ENCODE measurements at places on chromosomes 7 and 10. TPM values are rescaled to one million over a fixed set of nuclear protein-coding genes. Genes with fewer than 3 reads are reported as not detected.

- DNase-seq = no peak
Measured at GRCh38 chr7:127940381-127941160, 90.7 kb downstream of the LRRC4 start.

OGDHL gene
- total RNA-seq = 21.4 TPM

GRCh38 chr10:10247585-10247984 lies 770.1 kb upstream of the CELF2 start:
- no peak for DNase-seq

GRCh38 chr10:133124357-133125211 lies 35.4 kb upstream of the KNDC1 start:
- peak; percentile 38 for DNase-seq

GRCh38 chr7:124856299-124856888 lies 73.2 kb downstream of the POT1 start:
- DNase-seq = peak; percentile 21

DNA sequence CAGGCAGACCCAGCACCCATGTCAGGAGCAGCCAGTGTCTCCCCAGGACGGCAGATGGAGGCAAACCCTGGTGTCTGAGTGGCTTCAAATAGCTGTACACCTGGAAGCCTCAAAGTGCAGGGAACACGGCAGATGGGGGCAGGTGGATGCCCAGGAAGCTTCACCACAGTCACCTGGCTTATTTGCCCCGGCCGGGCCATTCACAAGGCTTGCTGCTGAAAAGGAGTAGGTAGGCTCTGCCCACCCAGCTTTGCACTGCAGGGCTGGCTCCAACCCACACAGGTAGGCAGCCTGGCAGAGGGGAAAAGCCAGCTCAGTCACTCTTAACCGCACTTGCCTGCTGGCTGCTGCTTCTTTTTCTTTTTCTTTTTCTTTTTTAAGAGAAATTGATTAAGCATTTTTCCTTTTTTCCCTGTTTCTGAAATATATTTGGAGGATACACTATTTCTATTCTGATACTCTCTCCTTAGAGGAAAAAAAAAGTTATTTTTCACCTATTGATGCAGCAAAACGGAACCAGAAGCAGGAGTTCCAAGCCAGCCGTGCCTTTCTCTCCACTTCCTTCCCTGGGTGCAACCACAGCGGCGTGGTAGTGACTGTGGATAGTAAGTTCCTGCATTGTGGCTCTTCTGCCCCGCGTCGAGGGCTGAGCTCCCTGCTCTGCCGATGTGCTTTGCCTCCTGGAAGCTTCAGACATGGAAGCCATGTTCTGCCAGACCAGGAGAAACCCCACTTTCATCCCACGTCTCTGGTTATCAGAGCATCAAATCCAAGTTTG lies 118.3 kb downstream of the KLF6 start:
- no peak for DNase-seq

PON1 gene
- not detected for total RNA-seq

DNA sequence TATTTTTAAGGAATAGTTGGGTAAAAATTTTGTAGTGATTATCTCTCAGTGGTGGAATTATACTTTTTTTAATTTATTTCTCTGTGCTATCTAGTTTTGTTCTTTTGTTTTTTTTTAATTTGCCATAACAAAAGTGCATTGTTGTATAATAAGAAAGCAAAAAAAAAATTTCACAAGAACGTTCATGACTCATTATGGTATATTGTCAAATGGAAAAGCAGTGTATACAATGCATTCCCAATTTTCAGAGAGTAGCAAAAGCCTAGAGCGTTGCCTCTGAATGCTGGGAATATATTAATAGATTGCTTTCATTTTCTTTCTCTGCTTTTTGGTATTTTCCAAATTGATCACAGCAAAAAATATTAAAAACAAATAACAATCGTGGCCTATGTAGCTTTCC lies 46.3 kb upstream of the GPAM start:
- no peak for DNase-seq

DNA sequence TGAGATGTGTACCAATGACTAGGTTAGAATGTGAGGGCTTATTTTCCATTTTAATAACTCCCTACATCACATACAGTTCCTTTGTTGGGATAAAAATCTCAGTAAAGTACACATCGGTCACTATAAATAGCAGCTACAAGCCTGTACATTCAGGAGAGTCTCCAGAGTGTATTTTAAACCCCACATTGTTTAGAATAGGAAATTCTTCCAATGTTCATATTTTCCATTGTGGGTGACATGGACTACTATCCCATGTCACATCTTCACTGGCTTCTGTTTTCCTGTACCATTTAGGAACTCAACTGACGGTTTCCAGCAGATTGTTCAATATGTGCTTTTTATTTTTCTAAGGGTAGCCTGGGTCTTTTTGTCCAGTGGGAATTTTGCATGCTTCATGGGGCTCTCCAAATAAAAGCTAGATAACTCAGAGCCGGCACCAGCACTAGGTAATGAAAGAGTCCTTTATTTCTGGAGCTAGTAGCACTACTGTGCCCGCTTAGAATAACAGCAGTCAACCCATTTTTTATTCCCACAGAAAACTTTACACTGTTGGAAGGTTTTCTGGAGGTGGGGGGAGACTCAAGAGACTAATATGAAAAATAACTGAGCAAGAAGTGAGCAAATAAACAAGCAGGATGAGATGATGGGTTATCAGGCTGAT lies 100.5 kb downstream of the CALD1 start:
- DNase-seq = no peak

PDGFA gene
- total RNA-seq = 78.5 TPM

FXYD4 gene
- total RNA-seq = not detected

DNA sequence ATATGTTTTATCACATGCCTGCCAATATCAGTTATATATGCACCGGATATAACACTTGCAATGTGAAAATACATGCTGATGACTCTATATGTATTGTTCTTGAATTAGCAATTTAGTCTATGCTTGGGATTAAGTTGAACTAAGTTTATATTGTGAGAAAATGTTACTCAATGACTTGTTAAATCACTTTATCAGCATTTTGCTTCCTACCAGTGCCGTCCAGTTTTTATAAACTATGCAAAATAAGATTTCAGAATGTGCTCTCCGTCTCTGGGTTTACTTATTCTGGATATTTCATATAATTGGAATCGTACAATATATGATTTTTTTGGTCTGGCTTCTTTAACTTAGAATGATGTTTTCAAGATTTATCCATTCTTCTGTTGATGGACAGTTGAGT lies 25.5 kb upstream of the SLC26A3 start:
- no peak for DNase-seq

EBF3 gene
- total RNA-seq = 0.79 TPM

DNA sequence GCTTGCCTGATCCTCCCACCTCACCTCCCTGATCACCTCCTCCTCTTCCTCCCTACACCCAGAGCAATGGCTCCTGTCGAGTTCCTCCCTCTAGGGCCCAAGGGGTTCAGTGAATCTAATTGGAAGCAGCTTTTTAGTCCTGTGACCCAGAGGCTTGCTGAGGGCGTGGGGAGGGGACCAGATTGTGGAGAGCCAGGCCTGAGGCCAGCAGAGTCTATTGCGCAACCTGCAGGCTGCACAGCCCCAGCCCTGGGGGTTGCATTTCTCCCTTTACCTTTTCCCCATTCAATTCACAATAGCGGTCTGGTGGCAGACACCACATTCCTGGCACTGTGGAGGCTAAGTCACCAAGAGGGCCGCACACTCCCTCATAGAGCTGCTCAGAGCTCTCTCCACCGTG lies 32.5 kb downstream of the GHRHR start:
- no peak for DNase-seq

DNA sequence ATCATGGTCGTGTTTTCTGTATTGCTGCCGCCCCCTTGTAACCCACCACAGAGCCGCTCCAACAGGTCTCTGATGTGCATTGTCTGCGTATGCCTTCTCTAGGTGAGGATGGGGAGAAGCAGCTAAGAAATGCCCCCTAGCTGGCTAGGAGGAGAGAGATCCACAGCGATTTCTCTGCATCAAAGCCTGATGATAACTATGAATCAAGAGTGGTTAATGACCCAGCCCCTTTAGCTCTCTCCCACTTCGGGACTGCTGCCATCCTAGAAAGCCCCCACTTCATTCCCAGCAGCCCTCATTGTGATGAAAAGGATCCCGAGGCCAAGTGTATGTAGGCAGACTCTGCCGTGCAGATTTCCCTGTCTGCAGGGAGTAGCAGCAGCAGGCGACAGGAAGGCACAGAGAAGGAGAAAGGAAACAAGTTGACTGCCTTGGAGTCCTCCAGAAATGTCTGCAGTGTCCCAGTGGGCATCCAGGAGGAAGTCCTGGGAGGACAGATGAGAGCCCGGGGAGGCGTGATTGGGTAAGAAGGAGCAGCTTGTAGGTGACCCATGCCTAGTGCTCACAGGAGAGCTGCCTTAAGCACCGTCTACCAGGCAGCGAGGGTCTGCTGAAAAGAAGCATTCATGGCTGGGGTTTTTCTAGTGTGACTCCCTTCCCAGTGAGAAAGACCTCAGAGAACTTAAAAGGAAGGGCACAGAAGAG lies 2.9 kb downstream of the PLXNA4 start:
- no peak for DNase-seq

Measured in Caco-2 (cell line).